Dorsolateral prefrontal cortex (tissue), 122 donors: ENCODE measurements at places on chromosomes 7 and 10. TPM values are rescaled to one million over a fixed set of nuclear protein-coding genes. Genes with fewer than 3 reads are reported as not detected.

DNA sequence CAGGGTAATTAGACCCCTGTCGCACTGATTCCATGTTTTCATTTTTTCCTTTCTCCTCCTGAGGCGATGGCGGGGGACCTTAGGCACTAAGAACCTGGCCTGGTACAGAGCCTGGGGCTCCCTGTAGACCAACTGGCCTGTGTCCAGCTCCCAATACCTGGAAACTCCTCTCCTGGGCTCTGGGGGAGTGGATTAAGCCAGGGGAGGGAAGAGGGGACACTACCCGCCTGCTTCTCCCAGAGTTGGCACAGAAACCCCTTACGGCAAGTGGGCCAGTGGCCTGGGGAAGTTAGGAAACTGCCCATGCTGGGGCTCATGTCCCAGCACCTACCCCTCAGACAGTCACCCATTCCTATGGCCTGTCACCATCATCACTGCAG is 121.6 kb downstream of the GRID1 start:
- DNase-seq: no peak

KCP gene
- 0.42 TPM for total RNA-seq

- no peak for DNase-seq
These were observed 13.9 kb downstream of the MMRN2 start for GRCh38 chr10:86943316-86944030.

C1QL3 gene
- 36.5 TPM for total RNA-seq

- no peak for DNase-seq
These were observed 44.9 kb upstream of the FAM3C start for GRCh38 chr7:121440857-121441503.
